Activated CD4-positive, alpha-beta T cell treated with anti-CD3 and anti-CD28 coated beads, Interleukin-2, amount 50 U/mL, for 16 hours (primary cell): ENCODE measurements at places on chromosomes 2 and 18.

DNA sequence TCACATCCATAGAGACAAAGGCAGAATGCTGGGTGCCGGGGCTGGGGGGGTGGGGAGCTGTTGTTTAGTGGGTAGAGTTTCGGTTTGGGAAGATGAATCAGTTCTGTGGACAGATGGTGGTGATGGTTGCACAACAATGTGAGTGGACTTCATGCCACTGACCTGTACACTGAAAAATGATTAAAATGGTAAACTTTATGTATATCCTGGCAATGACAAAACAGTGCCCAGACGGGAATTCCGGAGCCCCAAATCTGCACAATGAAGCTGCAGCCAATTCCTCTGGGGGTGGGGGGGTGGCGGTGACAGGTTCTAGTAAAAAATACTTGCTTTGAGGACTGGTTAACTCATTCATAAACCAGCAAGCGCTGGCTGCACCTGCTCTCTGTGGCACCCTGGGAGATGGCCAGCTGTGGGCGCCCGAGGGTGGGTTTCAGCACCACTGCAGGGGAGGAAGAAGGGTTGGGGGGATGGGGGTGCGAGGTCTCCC, 81.8 kb upstream of the HPCAL1 start:
- DNase-seq = no peak

DNA sequence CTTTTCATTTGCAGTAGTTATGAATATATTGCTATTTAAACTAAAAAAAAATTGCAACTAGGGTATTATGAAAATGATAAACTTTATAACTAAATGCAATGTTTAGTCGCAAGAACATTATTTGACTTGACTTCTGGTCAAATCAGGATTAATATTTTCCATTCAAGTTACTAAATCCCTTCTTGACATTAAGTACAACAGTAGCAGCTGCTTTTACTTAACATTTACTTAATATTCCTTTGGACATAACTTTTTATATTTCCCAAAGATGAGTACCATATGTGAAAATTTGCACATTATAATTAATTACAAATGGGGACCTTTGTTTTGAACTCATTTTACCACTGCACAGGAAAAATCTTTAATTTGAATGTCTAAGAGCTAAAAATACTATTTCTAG, 74.0 kb downstream of the PMS1 start:
- no peak for DNase-seq

DNA sequence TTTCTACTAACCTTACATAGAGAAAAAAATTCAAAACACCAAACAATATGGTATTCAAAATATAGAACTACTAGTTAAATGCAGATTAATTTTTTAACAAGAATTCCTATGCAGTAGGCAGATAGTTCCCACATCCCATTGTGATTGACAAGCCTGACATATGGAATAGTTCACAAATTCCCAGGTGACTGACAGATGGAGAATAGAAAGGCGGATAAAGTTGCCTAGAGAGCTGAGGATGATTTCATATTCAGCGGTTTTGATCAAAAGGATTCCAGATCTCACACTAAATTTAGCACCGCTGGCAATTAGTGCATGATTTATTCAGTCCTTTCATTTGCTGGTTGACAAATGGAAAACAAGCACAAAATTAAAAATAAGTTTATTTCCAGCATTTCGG, 733.7 kb upstream of the POU3F3 start:
- no peak for DNase-seq

GRCh38 chr18:79569720-79570119, 109.9 kb upstream of the CTDP1 start:
- DNase-seq = no peak

DNA sequence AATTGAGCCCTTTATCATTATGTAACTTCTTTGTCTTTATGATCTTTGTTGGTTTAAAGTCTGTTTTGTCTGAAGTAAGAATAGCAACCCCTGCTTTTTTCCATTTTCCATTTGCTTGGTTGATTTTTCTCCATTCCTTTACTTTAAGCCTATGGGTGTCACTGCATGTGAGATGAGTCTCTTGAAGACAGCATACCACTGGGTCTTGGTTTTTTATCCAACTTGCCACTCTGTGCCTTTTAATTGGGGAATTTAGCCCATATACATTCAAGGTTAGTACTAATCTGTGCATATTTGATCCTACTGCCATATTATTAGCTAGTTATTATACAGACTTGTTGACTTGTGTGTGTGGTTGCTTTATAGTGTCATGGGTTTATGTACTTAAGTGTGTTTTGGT, 89.6 kb downstream of the NBEAL1 start:
- no peak for DNase-seq

DNA sequence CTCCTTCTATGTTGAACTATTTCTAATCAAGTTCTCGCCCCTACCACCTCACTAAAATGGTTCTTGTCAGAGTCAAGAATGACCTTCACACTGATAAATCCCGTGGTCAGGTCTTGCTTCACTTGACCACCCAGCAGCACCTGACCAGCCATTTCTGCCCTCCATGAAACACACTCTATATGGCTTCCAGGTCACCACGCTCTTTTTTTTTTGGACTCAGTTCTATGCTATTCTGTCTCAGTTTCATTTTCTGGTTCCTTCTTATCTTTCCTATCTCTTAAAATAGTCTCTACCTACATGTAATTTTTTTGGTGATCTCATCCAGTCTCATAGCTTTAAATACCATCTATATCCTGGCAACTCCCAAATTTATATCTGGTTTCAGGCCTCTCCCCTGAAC, 11.4 kb downstream of the EIF2AK3 start:
- DNase-seq = no peak

GRCh38 chr2:40428439-40428838, 23.5 kb downstream of the SLC8A1 start:
- DNase-seq = no peak

- DNase-seq = no peak
Measured at GRCh38 chr2:241010531-241011295, 12.3 kb downstream of the SNED1 start.

DNA sequence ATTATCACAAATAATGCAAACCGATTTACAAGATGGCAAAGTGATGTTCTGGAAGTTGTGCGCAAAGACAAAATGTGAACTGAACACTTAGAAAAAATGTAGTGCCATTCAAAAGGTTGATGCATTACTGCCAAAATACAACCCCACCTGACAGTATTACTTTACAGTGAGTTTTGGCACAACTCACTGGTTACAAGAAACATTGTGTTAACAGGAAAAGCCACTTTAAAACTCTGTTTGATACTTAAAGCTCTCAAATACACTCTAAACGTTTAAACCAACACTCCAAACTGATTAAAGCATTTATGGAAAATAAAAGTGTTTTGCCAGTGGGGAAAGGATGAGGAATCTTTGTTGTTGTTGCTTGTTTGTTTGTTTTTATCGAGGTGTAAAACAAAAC, 173.4 kb upstream of the SATB2 start:
- no peak for DNase-seq

DNA sequence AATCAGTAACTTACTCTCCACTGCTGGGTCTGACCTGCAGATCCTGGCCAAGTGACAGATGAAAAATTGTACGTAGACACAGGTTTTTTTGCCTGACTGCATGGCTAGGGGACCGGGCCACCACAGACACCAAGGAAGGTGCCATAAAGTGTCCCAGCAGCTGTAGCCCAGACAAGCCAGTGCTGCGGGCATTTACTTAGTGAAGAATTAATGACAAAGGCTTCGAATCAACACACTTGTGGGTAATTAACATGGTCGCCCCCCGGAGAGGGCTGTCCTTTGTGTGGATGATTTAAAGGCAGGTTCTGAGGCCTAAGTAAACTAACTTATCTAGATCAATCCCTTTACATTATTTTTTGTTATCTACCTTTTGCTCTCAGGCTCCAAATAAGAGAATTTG, 1709.1 kb upstream of the LRRTM1 start:
- no peak for DNase-seq

DNA sequence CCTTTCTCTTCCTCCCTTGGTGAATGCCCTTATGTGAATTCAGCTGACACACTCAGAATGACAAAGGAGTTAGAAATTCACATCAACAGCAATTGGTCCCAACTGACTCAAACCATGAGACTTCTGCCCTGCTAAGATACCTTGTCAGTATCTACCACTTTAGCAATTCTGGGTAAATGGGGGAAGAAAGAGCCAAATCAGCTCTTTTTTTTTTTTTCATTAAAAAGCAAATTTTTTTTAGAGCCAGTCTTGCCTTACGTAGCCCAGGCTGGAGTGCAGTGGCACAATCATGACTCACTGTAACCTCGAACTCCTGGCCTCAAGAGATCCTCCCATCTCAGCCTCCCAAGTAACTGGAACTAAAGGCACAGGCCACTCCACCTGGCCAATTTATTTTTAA, 1.7 kb upstream of the PPP4R1 start:
- no peak for DNase-seq

DNA sequence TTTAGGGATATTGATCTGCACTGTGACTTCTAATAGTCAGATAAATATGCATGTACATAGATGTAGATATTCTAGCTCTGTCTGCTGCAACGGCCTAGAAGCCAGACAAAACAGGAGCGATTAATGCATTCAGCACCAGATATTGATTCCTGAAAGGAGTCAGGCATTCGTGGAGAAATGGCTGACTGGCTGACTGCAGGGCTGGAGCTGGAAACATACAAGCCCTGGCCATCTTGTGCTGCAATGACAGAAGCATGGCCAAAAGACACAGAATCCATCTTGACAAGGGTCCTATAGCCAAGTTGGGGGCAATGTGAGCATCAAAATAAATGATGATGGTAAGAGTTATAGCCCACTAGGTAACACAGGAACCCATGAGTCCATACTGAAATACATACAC, 231.5 kb upstream of the KLHL29 start:
- DNase-seq = no peak

- DNase-seq = no peak
Measured at GRCh38 chr2:85596486-85597143, 1.1 kb downstream of the RNF181 start.

- no peak for DNase-seq
Measured at GRCh38 chr2:176934869-176935415, 277.7 kb upstream of the HNRNPA3 start.

DNA sequence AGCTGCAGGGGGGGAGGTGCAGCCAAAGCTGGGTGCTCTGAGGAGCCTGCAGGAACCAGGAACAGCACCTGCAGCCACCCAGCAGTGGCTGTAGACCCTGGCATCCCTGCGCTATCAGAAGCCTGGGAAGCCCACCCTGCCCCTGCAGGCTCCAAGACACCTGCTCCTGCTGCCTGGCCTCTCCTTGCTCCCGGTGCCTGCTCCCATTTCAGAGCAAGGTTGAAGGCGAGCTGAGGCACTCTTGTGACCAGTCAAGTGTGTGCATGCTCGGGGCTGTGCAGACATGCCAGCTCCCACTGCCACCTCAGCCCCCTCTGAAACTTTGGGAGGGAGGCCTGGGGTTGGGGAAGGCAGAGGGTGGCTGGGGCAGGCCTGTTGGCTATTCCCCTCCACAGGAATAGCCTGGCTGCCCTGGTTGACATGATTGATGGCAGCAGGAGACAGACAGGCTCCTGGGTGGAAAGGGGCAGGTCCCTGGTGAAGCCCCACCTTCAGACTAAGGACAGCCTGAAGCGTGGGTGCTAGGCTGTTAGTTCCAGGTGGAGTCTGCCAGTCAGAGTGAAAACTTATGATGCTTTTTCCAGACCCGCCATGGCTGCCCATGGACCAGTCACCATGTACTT, 151.4 kb downstream of the MBD5 start:
- no peak for DNase-seq

DNA sequence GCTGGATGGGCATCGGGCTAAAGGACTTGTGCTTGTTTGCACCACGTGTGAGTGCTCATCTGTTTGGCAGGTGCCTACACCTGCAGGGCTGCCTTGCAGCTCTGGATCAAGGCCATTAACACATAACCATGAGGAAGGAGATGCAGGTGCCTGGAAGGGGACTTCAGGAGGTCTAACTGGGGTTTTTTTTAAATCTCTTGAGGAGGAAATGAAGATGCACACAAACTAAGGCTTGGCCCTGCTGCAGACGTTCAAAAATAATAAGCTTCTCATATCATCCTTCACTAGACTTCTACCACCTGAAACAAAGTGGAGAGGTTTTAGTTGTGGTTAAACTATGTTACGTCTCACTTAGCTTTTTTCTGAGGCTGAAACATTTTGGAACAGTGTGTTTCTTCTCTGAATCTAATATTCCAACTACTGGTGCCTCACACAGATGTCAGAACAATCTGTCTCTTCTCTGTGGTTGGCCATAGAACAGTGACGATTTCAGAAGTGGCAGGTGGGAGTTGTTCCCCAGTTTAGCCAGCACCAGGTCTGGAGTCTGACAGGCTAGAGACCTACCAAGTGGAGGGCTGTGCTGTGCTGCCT, 36.5 kb downstream of the BCL2L11 start:
- no peak for DNase-seq

DNA sequence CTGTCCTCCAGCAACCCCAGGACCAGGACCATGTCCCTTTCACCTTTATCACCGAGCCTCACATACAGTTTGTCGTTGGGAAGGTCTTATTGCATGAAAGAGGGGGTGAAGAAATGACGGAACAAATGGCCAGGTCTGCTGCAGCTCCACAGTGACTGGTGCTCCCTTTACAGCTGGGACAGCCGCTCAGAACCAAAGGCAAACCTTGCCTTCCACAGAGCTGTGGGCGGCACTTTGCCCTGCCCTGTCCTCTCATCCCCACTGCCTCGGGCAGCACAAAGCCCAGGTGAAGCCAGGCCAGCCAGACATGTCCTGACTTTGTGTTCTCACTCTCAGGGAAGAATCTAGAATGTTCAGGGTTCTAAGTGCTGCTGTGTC, 961 bp downstream of the GPR55 start:
- DNase-seq = no peak

DNA sequence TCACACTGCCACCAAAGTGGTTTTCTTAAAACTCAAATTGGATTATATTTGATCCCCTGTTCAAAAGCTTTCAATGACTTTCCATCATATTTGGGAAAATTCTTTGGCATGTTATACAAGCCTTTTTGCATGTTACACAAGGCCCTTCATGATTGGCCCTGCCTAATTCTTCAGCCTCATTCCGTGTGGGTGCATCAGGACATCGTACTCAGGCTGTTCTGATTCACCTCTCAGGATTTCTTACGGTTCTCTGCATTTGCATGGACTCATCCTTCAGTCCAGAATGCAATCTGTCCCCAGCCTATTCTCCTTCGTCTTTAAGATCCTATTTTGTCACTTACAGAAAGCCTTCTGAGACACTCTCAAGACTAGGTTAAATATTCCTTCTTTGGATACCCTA, 107.8 kb downstream of the LYPD1 start:
- DNase-seq = no peak

DNA sequence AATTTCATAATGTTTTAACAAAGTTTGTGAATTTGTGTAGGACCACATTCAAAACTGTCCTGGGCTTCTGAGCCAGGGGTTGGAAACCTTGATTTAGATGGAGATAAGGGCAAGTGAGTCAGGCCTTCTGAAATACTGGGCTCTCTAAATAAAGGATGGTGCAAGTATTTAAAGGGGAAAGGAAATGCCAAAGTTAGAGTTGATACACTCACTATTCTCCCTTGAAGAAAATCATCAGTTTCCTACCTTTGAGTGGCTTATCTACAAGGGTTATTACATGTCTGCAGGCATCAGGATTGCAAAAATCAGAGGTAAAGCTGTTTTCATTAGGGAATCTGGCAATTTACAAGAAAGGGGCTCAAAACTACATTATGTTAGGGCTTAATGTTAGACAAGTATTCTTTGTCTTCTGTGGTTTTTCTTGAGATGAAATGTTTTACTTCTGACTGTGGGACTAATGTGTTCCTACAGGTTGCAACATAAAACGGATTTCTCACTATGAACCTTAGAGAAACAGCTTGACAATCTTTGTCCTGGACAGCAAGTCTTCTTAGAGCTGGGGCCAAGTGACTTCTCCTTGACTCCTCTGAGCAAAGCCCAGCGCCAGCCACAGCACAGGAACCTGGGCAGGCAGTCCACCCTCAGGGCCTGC, 31.1 kb downstream of the RNU4ATAC start:
- no peak for DNase-seq
